Left ventricle myocardium inferior (tissue), 1 donor: ENCODE measurements at places on chromosomes 2 and 18. TPM values are rescaled to one million over a fixed set of nuclear protein-coding genes. Genes with fewer than 3 reads are reported as not detected.
A peak's percentile ranks its signal among the peaks of the same experiment; 100 is the strongest.

- DNase-seq: no peak
These were observed 226.3 kb upstream of the UBE2E3 start for GRCh38 chr2:180753809-180754761.

DNA sequence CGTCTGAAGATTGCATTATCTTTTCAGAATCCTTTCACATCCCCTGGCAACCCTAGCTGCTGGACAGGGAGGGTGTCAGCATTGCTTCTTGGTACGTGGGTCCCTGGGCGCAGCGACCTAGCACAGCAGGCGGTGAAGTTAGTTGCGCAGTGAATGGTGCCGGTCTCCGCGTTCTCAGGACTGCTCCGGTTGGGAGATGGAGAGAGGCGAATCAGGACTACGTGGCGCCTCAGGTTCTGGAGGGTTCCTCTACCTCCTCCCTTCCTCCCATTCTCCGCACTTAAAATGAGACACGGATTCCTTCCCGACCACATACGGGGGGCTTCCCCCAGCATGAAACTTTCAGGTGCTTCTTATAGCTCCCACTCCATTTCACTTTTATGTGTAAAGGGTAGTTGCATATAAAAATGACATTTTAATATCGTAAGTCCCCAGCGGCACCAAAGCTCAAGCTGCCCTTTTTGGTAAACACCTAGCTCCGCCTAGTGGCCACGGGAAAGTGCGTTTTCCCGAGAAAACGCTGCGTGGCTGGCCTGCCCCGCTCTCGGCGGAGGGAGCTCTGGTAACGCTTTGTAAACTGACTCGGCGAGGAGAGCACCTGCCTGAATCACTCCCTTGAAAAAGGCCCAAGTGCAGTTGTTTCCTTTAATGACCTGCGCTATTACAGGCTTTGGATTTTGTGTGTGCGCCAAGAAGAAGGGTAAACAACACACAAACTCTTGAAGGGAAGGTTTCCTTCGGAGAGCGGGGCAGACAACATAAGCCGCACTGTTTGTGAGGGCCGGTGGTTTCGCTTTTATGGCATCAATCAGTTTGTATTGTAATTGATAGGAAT lies 32.9 kb upstream of the INHBB start:
- peak; percentile 80 for DNase-seq

- no peak for DNase-seq
These were observed 4.3 kb downstream of the EPHA4 start for GRCh38 chr2:221567809-221568208.

CTAGE1 gene
- not detected for total RNA-seq

ALK gene
- 0.14 TPM for total RNA-seq
